ENCODE measurements at places on chromosomes 3 and 15.

GRCh38 chr3:157590273-157590672, 87.1 kb upstream of the VEPH1 start:
- no peak for DNase-seq

- no peak for DNase-seq
Observed at GRCh38 chr3:151281671-151282324, 3.5 kb upstream of the P2RY14 start.

DNA sequence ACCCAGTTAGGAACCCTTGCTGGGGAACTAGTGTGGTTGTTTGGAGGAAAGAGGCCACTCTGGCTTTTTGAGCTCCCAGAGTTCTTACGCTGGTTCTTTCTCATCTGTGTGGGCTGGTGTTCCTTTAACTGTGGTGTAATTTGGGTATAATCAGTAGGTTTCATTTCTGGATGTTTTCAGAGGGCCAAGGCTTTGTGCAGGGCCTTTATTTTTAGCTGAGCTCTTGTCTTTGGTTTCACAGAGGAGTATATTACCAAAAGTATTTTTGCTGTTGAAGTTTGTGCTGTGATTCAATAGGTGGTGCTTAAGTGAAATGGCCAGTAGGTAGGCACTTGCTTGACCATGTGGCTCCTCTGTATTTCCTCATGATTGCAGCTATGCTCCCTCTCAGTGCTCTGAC, 357.9 kb downstream of the KCNH8 start:
- DNase-seq, result no peak

- no peak for DNase-seq
Observed at GRCh38 chr3:54857343-54857742, 70.5 kb downstream of the LRTM1 start.

- no peak for DNase-seq
Observed at GRCh38 chr3:146501752-146502151, 32.4 kb upstream of the PLSCR2 start.

DNA sequence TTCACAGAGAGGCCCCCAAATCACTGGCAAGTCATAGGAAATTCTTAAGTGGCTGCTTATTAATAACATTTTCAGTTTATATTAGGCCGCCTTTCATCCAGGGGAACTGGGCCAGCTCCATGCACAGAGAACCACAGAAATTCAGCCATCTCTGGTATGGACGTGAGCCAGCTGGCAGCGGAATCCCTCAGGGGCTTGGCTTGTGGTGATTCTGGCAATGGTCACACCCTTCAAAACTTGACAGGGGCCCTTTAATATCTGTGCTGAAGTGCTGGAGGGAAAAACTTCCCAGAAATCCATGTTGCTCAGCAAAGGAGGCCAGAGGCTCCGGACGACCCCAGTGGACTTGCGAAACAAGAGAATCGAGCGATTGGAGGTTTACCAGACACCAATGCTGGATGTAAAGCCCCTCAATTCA, 11.3 kb downstream of the PRICKLE2 start:
- no peak for DNase-seq

DNA sequence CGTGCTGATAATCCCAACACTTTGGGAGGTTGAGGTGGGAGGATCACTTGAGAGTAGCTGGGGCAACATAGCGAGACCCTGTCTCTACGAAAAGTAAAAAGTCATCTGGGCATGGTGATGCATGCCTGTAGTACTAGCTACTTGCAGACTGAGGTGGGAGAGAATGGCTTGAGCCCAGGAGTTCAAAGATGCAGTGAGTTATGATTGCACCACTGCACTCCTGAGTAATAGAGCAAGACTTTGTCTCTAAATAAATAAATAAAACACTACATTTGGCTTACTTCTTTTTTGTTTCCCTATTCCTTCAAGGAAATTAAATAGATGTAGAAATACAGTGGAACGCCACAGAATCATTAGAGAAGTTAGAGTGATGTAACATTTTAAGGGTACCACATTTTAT, 20.1 kb upstream of the LDHAL6B start:
- no peak for DNase-seq

GRCh38 chr3:196763179-196763578, 23.5 kb downstream of the PAK2 start:
- DNase-seq, result no peak

- DNase-seq, result no peak
Observed at GRCh38 chr3:184741259-184741556, 29.3 kb upstream of the MAGEF1 start.

- no peak for DNase-seq
Observed at GRCh38 chr3:111315930-111316587, 225.9 kb upstream of the CD96 start.

- DNase-seq, result no peak
Observed at GRCh38 chr15:74200871-74201419, 1.6 kb downstream of the STRA6 start.

DNA sequence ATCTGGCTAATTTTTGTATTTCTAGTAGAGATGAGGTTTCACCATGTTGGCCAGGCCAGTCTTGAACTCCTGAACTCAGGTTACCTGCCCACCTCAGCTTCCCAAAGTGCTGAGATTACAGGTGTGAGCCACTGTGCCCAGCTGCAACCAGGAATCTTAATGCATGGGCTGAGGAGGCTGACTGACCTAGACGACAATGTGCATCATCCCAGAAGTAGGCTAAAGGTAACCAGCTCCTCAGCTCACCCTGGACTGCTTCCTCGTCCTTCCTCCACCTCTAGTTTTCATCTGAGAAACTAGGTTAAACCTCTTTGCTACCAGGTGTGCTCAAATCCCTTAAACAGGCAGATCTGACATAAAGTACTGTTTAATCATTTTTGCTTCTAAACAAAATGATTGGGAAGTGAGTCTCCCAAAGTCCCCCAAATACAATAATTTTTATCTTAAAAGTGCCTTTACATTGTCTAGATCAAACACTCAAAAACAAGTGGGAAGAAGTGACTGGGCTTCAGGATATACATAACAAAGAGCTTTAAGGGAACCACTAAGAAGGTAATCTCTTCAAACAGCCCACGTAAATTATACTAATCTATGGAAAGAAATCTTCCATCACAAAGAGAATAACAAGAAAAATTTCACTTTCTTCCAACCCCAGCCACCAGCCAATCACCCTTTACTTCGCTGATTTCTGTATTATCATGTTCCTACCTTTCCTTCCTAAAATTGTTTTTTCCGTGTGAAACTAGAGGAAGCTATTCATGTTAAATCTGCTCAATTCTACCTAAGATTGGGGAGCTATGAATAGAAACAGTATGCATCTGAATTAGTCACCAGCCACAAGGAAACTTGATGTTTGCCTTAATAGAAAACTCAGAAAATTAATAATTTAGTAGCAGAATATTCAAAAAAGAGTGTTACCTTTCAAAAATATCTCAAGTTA, 34.7 kb downstream of the IGF2BP2 start:
- DNase-seq, result no peak

DNA sequence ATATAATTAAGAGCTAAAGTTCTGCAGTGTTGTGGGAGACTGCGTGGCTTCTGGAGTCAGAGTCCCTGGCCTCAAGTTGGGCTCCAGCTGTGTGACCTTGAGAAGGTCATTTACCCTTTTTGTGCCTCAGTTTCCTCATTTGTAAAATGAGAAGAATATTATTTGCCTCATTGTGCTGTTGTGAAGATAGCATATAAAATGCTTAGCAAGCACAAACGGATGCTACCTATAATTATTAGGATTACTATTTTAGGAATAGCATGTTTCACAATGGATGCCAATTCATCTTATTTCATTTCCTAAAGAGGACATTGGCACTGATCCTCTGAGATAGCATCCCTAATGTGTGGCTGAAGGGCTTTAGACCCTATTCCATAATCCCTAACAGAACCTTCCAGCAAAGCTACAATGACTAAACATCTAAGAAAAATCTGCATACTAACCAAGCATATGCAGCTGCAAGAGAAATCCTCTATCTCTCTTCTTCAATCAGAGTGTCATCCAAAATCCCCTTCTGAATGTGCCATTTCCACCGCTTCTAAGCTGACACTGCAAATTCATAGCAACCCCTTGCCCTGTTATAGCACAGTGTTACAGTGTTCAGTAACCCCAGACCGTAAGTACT, 148.3 kb downstream of the RBMS3 start:
- DNase-seq, result no peak

DNA sequence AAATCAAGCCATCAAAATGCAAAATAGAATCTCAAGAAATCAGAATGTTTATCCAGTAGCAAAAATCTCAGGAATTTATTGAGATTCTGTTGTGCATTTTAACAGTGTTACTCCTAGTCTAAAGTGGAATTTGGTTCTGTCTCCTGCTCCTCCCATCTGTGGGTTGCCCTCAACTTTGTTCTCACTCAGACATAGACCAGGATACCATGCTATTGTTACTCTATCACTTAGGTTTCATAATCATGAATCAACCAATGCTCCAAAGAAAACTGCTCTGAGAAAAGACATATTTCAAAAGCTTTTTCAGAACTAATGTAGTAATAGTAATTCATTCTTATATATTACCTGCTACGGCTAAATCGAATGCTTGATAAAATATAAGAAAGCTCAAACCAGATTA, 274.7 kb downstream of the RBMS3 start:
- no peak for DNase-seq

GRCh38 chr3:69868841-69869420, 129.7 kb downstream of the MITF start:
- DNase-seq, result no peak

- DNase-seq, result no peak
Observed at GRCh38 chr15:41279535-41280283, 48.6 kb downstream of the CHP1 start.

DNA sequence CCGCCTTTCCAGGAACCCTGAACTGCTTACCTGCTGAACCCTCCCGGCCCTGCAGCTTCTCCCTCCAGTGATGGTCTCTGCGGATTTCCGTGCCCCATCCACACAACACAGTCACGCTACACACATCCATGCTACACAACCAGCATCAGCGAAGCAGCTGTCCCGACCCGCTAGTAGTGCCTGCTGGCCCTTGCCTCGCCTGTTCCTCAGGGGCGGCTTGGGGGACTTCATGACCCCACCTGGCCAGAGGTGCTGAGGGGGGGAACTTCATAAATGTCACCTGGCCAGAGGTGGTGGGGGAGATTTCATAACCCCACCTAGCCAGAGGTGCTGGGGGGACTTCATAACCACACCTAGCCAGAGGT, 530 bp upstream of the TUBGCP5 start:
- no peak for DNase-seq

GRCh38 chr3:141942006-141942405, 65.6 kb downstream of the ATP1B3 start:
- no peak for DNase-seq

DNA sequence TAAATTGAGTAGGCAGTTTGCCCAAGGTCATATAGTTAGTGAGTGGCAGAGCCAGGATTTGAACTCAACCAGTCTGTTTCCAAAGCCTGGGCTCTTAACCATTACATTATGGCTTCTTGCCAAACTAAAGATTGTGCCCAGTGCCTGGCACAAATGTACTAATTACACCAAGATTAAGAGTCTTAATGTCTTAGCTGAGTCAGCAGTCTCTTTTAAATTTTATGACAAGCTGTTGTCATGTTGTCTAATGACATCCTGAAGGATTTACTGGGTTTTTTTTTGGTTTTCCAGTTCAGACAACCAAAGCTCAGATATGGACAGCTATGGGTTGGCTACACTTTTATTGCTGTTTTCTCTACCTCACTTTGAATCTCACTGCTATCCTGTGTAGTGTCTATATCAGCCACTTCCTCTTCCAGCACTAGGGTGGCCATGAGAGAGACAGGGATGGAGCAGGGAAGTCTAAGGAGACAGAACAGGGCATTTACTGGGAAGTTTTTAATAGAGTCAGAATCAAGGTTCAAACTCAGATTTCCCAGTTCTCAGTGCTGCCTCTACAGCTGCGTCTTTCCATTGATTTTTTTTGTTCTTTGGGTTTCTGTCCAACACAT, 10.5 kb downstream of the FBXL2 start:
- no peak for DNase-seq

DNA sequence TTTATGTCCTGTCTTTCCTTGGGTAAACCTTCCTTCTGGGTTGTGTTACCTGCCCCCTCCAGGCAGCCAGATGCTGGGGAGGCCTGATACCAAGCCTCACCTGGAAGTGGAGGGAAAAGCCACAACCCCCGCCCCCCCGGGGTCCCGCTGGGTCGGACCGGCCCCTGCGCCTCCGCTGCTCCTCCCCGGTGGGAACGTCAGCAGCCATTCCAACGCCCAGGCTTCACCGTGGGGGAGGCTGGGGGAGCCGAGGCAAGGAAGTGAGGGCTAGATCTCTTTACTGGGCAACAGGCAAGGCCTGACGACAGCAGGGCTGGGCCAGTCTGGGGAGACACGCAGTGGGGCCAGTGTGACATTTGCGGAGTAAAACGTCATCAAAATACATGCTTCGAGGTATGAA, 53.0 kb upstream of the SNRPA1 start:
- no peak for DNase-seq

DNA sequence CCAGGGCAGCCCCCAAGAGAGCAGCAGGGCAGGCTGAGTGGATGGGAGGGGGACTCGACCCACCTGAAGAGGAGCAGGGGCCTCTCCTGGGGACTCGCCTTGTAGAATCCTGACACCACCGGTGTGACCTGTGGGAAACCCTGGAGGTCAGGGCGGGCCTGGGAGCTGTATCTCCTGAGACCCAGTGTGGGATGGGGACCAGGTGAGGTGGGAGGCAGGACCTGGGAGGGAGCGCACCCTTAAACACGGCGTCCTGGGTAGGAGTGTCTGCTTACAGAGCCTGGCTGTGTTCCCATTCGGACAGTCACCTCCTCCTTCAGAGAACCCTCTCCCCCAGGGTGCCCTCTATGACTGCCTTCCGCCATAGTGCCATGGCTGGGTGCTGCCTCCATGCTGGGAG, 27.1 kb downstream of the C15orf39 start:
- no peak for DNase-seq
